Urothelium cell line (cell line): ENCODE measurements at places on chromosomes 1 and 21.

GRCh38 chr1:95080879-95081278 is 8.1 kb upstream of the ALG14 start:
- no peak for DNase-seq

DNA sequence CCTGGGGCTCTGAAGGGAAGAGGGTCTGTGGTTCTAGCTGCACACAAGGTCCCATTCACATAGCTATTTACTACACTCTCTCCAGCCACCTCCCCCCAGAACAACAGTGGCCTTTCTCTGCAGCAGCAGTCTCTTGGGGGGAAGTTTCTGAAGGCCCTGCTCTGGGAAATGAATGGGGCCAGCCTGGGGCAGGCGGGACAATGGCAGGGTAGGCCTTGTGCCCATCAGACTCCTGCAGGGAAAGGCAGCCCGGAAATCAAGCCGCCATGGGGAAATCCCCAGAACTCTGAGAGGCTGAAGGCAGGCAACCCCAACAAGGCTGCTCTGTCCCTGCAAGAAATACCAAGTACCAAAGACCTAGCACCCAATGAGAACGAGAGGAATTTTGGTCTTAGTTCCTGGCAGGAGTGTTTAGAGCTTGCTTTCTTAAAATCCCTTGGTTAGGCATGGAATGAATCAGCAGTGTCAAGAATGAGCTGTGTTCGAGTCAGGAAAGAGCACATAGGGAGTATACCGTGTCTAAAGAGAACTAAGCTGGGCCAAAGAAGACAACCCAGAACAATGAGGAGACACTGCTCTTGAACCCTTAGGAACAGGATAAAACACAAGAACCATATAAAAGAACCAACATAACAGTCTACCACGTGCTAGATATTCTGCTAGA is 11.3 kb downstream of the ARHGEF11 start:
- no peak for DNase-seq

- no peak for DNase-seq
Observed at GRCh38 chr1:232524056-232524455, 105.9 kb downstream of the SIPA1L2 start.

DNA sequence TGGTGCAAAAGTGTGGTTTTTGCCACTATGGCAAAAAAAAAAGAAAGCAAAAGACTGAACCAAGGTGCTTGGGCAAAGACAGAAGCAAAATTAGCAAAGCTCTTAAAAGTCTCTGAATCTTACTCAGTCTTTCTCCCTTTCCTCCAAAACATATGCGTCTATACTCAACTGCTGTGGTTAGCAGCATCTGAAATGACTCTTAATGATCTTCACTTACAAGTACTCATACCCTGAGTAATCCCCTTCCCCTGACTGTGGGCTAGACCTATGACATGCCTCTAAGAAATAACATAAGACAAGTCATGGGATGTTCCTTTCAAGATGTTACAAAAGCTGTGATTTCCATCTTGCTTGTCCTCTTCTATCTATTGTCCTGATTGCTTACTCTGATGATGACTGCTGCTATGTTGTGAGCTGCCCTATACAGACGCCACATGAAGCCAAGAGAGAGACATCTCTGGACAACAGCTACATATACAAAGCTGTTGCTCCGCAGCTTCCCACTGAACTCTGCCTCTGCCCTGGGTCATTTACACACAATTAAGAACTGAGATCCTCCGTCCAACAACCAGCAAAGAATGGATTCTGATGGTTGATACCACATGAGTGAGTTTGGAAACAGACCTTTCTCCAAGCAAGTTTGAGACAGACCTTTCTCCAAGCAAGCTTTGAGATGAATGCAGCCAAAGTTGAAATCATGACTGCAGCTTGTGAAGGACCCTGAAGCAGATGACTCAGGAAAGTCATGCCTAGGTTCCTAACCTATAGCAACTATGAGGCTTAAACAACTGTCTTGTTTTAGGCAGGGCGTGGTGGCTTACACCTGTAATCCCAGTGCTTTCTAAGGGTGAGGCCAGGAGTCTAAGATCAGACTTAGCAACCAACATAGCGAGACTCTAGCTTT is 55.2 kb downstream of the PUM1 start:
- no peak for DNase-seq

- DNase-seq = no peak
Observed at GRCh38 chr1:109768820-109769219, 5.1 kb upstream of the EPS8L3 start.

DNA sequence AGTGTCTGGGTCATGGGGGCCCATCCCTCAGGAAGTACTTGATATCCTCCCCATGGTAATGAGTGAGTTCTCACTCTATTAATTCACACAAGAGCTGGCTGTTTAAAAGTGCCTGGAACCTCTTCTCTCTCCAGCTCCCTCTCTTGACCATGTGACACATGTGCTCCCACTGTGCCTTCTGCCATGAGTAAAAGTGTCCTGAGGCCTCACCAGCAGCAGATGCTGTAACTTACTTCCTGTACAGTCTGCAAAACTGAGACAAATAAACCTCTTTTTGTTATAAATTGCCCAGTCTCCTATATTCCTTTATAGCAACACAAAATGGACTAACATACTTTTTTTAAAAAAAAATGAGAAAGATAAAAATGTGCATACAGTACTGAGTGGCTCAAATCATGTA is 24.0 kb downstream of the PUM1 start:
- DNase-seq = no peak

DNA sequence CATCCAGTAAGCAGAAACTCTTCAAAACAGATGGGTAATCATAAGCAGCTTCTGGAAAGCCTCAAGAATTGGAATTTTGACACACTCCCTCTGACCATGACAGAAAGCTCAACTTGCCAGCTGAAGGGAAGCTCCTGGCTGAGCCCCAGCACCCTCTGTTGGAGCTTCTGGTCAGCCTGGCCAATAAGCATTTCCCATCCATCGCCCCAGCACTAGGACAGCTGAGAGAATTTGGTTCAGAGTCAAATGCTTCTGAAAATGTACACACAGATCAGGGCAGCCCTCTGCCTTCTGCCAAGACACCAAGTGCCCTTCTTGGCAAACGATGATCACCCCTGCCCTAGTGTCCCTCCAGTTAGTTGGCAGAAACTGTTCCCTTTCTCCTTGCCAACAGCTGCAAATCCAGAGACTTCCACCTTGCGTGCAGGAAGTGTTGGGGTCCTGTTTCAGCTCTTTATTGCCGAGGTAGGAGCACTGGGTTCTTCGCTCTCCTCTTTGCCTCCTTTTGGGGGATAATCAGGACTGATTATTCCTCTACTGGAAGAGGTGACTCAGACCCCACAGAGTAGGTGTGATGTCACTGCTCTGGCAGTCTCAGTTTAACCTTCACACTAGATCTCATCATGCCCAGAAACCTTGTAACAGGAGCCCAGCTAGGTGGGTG is 11.9 kb downstream of the PIGV start:
- DNase-seq = peak; percentile 67

DNA sequence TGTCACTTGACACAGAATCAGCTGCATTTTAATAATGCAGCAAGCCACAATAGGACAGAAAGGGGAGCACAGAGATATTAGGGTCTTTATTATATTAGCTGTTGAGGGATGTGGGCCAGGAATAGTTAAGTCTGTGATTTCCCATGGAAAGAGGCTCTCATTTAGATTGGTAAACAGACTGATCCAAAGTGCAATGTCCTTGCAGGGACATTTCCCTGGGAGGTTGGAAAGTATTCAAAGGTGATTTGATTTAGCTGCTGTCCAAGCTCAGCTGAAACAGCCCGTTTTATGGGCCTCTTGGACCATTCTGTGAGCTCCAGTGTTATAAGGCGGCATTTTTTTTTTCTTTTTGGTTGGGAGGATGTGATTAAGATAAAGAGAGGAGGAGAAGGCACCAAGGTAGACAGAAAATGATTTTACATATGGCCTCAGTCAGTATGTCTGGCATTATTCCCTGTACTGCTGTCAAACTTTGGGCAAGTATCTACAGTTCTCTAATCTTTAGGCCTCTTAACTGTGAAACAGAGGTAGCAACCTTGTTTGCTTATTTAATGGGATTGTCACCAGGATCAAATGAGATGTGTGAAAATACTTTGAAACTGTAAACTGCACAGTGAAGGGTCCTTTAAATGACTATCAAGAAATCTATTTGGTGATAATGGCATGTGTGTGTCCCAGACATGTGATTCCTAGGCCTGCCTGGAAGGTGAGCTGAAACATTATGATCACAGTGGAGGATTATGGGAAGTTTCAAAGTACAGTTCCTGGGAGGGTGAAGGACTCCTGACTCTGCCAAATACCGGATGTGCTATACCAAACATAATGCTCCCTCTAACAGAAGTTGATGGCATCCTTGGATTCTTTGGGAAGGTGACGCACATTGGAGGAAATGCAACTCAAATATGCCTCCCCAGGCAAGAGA is 62.2 kb downstream of the NOS1AP start:
- no peak for DNase-seq

- DNase-seq = no peak
Observed at GRCh38 chr1:53362270-53362669, 34.4 kb upstream of the LRP8 start.

GRCh38 chr1:110515041-110515440 is 3.9 kb downstream of the KCNA10 start:
- no peak for DNase-seq

GRCh38 chr1:51331206-51332100 is 1.1 kb upstream of the TTC39A start:
- DNase-seq = peak; percentile 82

GRCh38 chr1:8242498-8242897 is 75.4 kb upstream of the SLC45A1 start:
- DNase-seq = no peak

DNA sequence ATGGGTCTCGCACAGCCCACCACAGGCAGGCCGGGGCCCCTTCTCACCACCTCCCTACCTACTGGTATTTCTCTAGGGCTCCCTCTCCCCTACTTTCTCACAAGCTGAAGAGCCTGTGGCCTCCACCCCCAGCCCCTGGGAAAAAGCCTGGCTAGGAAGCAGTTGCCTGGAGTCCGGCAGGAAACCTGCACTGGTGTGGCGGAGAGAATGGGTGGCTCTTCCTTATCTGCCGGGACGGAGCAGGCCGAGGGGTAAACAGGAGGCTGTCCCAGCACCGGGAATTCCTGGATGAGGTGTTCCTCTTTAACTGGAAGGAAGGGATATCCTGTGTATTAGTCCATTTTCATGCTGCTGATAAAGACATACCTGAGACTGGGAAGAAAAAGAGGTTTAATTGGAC is 125.8 kb downstream of the TLR5 start:
- no peak for DNase-seq

- DNase-seq = no peak
Observed at GRCh38 chr1:27632387-27633297, 2.3 kb downstream of the FGR start.

GRCh38 chr1:61142726-61143500 is 60.6 kb downstream of the NFIA start:
- DNase-seq = no peak

DNA sequence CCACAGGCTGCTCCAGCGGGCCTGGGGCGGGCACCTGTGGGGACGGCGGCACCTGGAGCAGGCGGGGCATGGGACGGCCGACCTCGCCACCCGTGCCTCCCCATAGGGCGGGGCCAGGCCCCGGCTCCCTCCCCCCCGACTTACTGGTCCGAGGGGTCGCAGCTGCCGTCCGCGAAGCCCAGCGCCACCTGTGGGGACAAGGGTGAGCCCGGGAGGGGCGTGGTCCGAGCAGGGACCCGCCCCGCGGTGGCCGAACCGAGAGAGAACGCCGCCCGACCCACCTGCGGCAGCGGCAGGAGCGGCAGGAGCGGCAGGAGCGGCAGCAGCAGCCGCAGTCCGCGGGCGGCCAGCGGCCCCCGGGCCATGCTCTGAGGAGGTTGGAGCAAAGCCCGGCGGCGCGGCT is at the start of gene TMEM52:
Gene TMEM52 (minus strand): TSS at position 379 of the 403 bp plus-strand sequence. CDS start 14 bp downstream, at position 365.
- DNase-seq = no peak

DNA sequence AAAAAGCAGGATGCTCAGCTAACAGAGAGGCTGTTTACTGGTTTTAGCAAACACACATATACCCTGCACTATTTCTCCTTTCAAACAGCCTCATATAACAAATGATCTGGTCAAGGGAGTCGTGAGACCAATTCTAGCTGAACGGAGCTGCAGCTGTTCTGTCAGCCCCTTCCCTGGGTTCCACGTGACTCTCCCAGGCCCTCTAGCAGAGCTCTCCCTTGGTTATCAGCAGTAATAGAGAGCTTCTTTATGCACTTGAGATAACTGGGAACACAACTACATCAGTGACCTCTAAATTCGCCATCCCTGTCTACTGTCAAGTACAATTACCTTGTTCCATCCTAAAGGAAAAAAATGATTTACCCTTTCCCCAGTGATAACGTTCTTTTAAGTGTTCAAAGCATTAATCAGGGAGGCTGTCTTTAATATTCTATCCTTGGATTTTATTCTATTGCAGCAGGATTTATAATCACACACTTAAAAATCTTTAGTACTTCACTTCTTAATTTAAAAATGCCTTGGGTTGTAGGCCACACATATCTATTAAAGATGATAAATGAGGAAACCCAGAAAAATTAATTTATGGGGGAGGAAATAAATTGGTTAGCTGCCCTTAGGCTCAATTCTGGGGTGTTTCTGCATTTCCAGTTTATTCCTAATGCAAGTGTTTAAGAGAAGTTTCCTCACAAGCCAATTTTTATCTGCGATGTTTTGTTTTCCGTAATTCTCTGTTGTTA is 28.2 kb downstream of the PTGER3 start:
- DNase-seq = no peak

GRCh38 chr1:158353303-158354075 is at the start of gene CD1E:
Gene CD1E (plus strand): TSS chr1:158353894. CDS start chr1:158353989, 95 bp downstream.
- DNase-seq = no peak

DNA sequence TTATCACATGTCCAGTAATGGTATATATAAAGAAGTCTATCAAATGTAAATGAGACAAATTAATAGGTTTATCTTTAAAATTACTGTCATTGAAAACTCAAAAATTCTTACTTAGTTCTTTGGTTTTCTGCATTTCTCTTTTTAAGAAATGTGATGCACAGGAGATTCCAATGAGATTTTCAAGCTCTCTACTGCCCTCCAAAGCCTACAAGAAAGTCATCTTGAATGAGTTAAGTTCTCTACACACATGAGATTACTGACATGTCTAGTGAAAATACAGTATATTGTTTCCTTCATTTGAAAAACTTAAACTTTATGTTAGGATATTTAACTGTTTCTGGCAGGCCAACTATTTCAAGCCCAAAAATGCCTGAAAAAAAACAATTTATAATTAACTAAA is 68.8 kb downstream of the ITGB3BP start:
- no peak for DNase-seq

DNA sequence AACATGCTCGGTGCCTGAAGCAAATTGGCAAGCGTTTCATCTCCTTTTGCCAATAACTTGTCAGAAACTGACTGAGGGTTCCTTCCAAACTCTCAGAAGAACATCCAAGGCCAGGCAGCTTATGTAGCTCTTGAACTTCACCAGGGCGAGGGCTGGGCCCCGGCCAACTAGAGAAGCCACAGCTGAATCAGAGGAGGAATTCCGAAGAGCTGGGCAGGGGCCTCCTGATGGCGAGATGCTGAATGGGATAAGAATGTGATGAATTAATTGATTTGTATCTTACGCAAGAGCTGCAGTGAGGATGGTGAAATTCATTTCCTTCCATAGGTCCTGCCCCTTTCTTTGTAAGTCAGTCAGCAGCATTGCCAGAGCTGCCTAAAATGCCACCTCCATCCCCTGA is 345.8 kb downstream of the KIF26B start:
- peak; percentile 67 for DNase-seq

GRCh38 chr1:44260792-44261170 is 47.5 kb downstream of the DMAP1 start:
- no peak for DNase-seq
